Fibroblast of lung (primary cell): ENCODE measurements at places on chromosomes 12 and 14. TPM values are rescaled to one million over a fixed set of nuclear protein-coding genes. Genes with fewer than 3 reads are reported as not detected.

DNA sequence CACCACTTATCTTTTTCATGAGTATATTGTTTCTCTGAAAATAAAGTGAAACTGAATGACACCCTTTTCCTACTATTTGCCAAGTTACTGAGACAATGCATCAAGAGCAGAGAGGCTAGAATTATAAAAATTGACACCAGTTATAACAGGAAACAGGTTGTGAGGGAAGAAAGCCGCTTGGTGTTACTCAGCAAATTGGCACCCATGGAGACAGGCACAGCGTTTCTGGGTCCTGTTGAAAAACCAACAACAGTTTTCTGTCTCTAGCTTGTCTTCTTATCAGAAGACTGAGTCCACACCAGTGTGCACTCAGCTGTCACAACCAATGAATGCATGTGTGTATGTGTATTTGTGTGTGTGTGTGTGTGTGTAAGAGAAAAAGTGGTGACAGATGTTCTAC lies 267.7 kb downstream of the KCNH5 start:
- no peaks in the 10 kb centered on the region for H3K27me3 ChIP-seq
- H3K4me3 ChIP-seq = no peak overlapping the region
- H3K36me3 ChIP-seq = no peaks in the 10 kb centered on the region
- H3K27ac ChIP-seq = no peak overlapping the region

Gene DYNC1H1
- 394 and 677 TPM in 2 replicates for total RNA-seq

DNA sequence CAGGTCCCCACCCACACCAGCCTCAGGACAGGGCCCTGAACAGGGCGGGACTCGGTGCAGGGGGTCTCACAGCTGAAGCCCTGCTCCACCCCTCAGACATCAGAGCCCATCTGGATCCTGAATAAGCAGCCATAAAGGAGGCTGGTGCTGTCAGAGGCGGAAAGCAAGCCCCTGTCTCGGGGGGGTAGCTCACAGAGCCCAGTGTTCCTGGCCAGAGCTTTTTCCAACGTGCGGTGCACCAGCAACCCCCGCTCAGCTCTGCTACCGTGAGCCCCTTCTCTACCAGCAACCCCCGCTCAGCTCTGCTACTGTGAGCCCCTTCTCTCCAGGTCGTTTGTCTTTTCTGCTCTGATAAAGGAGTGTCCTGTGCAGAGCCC lies 136.5 kb upstream of the SFSWAP start:
- no peak overlapping the region for H3K4me3 ChIP-seq
- H3K27me3 ChIP-seq = no peaks in the 10 kb centered on the region
- no peak for DNase-seq
- H3K27ac ChIP-seq = no peak overlapping the region
- no peaks in the 10 kb centered on the region for H3K36me3 ChIP-seq

DNA sequence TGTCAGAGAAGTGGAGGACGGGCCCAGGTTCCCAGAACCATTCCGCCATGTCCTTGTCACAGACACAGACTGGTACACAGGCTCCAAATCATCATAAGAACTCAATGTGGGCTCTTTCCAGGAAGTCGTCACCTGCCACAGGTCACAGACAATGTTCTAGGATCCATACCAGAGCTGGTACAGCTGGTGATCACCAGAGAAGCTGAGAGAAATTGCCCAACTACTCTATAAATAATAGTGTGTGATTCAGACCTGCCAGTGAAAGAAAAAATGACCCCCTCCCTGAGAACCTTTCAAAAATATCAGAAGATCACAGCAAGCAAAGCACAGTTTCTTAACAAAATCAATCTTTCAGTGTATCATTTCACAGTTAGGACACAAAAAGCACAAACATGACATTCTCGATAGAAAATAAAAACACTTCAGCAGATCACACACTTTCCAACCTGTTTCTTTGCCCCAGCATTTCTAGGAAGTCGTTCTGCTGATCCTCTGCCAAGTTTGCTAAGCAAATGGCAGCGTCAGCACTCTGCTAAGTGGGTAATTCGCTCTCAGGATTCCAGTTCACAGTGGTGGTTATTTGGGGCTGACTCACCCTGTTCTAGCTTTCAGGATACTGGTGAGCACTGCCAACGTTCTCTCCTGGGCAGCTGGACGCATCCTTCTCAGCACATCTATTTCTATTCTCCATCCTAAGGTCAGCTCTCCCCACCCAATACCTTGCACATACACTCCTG lies 223.3 kb upstream of the SFSWAP start:
- H3K4me3 ChIP-seq = no peak overlapping the region
- no peak overlapping the region for H3K27ac ChIP-seq
- no peaks in the 10 kb centered on the region for H3K36me3 ChIP-seq
- no peak for DNase-seq
- no peaks in the 10 kb centered on the region for H3K4me1 ChIP-seq

Gene TAPBPL
- total RNA-seq = 6.2 and 17.3 TPM in 2 replicates

Gene LAG3
- total RNA-seq = 0.17 and 0.26 TPM in 2 replicates

DNA sequence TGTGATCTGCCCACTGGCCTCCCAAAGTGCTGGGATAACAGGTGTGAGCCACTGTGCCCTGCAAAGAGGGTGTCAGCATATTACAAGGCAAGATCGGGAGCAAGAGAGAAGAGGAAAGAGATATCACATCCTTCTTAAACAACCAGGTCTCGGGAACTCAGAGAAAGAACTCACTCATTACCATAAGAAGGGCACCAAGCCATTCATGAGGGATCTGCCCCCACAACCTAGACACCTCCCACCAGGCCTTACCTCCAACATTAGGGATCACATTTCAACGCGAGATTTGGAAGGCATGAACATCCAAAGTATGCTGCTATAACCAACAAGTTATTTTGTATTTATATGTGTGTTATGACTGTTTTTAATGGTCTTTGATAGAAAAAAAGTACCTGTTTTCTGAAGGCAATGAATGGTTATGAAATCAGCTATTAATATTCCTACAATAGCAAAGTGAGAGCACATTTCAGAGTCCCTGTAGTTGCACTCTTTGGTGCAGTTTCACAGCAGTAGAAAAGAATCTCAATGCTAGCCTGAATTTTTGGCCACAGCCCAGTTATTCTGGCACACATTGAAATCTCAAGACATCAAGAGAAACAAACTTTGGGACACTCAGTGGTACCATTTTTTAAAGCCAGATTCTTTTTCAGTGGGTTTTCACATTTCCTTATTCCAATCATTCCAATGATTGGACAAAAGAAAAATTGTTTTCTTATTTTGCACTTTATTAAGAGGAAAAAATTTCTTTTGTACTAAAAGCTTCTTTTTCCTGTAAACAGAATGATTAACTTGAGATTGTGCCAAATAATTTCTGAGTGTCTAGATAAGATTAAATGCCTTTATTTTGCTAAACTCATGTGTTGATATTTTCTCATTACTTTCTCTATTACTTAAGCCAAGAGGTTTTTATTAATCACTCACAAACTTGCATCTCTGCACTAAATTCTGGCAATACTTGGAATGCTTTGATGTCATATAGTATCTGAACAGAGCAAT lies 582.6 kb upstream of the ATP2B1 start:
- no peaks in the 10 kb centered on the region for H3K27me3 ChIP-seq
- no peak overlapping the region for H3K27ac ChIP-seq
- DNase-seq = peak; percentile 3
- H3K4me1 ChIP-seq = no peaks in the 10 kb centered on the region

Gene NOXRED1
- 0.26 and 0.83 TPM in 2 replicates for total RNA-seq
